ENCODE measurements at places on chromosomes 13 and 19.

- H3K4me3 ChIP-seq, result peak overlapping the region; percentile 95
- peak overlapping the region; percentile 96 for H3K27ac ChIP-seq
- peaks cover 39% of the 10 kb centered on the region for H3K4me1 ChIP-seq
- H3K27me3 ChIP-seq, result peaks cover 6% of the 10 kb centered on the region
Measured at GRCh38 chr19:2478278-2478755, 2.4 kb downstream of the GADD45B start.

DNA sequence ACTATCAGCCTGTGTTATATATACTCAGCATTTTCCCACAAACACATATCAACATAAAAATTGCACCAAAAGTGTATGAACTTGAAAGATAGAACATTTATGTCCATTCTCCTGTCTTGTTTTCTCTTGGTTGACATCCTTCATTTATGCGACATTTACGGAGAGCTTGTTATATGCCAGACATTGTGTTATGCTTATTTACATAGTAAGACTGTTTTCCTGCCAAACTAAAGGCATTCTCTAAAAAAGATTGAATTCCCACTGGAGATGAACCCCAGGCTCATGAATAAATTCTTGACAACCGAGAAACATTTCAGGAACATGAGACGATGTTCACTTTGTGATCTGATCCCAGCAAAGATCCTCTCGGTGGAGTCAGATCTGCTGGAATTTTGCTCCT lies 131.0 kb downstream of the RAP2A start:
- no peak for DNase-seq
- H3K36me3 ChIP-seq, result no peaks in the 10 kb centered on the region
- H3K4me3 ChIP-seq, result no peak overlapping the region
- H3K27me3 ChIP-seq, result peaks cover 20% of the 10 kb centered on the region
- H3K27ac ChIP-seq, result no peak overlapping the region

DNA sequence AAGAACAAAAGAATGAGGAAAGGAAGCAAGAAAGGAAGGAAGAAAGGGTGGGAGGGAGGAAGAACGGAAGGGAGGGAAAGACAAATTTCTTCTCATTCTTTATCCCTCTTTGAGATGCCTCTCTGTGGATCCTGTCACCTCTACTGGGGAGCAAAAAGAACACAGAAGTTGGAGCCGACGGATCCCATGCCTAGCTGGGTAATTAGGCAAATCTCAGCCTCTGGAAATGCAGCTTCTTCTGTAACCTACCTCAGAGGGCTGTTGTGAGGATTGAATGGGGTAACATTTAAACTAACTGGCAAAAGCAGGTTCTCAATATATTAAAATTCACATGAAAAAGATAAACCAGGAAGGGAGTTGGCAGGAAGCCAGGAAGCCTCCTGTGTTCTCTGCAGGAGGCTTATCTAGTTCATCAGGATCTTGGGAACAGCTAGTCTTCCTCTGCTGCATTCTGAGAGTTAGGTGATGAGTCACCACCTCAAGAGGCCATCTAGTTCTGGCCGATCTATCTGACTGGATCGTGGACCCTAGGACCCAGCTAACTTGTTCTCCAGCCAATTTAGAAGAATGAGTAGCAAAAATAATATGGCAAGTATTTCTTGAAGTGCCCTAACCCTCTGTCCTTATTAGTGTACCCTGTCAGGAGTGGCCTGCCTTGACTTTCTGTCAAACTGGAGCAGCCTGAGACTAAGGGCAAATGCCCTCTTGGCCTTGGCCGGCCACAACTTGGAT lies 15.2 kb upstream of the CPB2 start:
- no peaks in the 10 kb centered on the region for H3K36me3 ChIP-seq
- DNase-seq, result no peak

- no peak overlapping the region for H3K4me3 ChIP-seq
- peaks cover 21% of the 10 kb centered on the region for H3K36me3 ChIP-seq
- H3K4me1 ChIP-seq, result peaks cover 15% of the 10 kb centered on the region
- no peak for DNase-seq
- no peaks in the 10 kb centered on the region for H3K27me3 ChIP-seq
- H3K27ac ChIP-seq, result no peak overlapping the region
Measured at GRCh38 chr13:102816708-102817107, 17.8 kb downstream of the BIVM start.

DNA sequence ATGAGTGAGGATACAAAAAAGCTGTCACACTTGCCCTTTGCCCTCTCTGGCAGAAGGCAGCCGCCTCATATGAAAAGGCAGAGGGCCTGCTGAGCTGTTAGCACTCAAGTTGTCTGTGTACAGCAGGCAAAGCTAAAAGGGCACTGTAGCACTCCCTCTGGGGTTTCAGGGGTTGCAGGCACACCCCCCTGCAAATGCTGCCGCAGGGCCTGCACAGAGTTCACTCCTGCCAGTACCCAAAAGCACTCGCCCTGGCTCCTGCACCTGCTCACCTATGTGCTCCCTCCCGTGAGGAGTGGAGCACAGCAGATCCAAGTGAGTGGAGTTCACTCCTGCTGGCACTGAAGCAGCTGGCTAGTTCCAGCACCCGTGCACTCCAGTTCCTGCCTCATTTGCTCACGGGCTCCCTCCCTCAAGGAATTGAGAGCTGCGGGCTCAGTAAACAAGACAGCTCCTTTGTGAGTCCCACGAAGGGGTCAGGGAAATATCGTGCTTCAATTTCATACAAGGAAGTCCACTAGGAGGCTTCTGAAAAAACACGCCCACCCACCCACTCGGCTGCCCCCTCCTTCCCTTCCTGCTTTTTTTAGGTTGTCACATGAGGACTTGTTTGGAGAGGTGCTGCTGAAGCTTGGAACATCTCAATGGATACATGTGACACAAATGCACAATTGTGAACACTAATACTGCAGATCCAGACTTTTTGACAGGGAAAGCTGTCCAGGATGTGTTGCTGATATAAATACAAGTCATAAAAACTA lies 9.9 kb upstream of the RCBTB2 start:
- DNase-seq, result no peak
- H3K27me3 ChIP-seq, result peaks cover 9% of the 10 kb centered on the region
- H3K4me1 ChIP-seq, result peaks cover 3% of the 10 kb centered on the region
- no peaks in the 10 kb centered on the region for H3K36me3 ChIP-seq
- no peak overlapping the region for H3K4me3 ChIP-seq
- no peak overlapping the region for H3K27ac ChIP-seq

- H3K4me1 ChIP-seq, result peaks cover 5% of the 10 kb centered on the region
- H3K27me3 ChIP-seq, result no peaks in the 10 kb centered on the region
- H3K36me3 ChIP-seq, result peaks cover 22% of the 10 kb centered on the region
- DNase-seq, result no peak
Measured at GRCh38 chr13:113216254-113217048, 7.0 kb downstream of the CUL4A start.

DNA sequence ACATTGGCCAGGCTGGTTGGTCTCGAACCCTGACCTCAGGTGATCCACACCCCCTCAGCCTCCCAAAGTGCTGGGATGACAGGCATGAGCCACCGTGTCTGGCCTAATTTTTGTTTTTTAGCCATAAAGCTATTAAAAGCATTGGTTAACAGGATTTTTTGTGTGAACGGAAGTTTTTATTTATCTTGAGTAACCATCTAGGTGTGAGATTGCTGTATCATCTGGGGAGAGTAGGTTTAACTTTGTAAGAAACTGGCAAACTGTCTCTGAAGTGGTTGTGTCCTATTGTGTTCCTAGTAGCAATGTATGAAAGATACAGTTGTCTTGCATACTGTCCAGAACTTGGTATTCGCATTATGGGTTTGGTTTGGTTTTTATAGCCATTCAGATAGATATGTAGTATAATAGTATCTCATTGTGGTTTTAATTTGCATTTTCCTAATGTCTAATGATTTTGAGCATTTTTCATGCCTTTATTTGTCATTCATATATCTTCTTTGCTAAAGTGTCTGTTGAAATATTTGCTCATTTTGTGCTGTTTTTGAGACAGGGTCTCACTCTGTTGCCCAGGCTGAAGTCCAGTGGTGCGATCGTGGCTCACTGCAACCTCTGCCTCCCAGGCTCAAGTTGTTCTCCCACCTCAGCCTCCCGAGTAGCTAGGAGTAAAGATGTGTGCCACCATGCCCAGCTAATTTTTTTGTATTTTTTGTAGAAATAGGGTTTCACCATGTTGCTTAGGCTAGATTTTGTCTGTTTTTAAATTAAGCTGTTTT lies 13.5 kb upstream of the PLEKHF1 start:
- DNase-seq, result no peak
- no peaks in the 10 kb centered on the region for H3K36me3 ChIP-seq
- H3K27ac ChIP-seq, result no peak overlapping the region
- H3K27me3 ChIP-seq, result peaks cover 2% of the 10 kb centered on the region

- peak; percentile 18 for DNase-seq
- peaks cover 10% of the 10 kb centered on the region for H3K4me1 ChIP-seq
- no peak overlapping the region for H3K4me3 ChIP-seq
- peaks cover 9% of the 10 kb centered on the region for H3K27me3 ChIP-seq
- peak overlapping the region; percentile 22 for H3K27ac ChIP-seq
Measured at GRCh38 chr19:49231389-49231788, 73.8 kb downstream of the TRPM4 start.

GRCh38 chr19:5057860-5058259 lies 88.9 kb downstream of the KDM4B start:
- peaks cover 16% of the 10 kb centered on the region for H3K36me3 ChIP-seq
- no peak overlapping the region for H3K27ac ChIP-seq
- no peak overlapping the region for H3K4me3 ChIP-seq
- H3K4me1 ChIP-seq, result no peaks in the 10 kb centered on the region
- H3K27me3 ChIP-seq, result no peaks in the 10 kb centered on the region

- no peak overlapping the region for H3K27ac ChIP-seq
- no peaks in the 10 kb centered on the region for H3K27me3 ChIP-seq
- H3K4me1 ChIP-seq, result no peaks in the 10 kb centered on the region
- no peaks in the 10 kb centered on the region for H3K36me3 ChIP-seq
- H3K4me3 ChIP-seq, result no peak overlapping the region
Measured at GRCh38 chr13:60970736-60971135, 444.9 kb downstream of the PCDH20 start.

GRCh38 chr13:110528911-110529310 lies 32.6 kb downstream of the RAB20 start:
- peaks cover 2% of the 10 kb centered on the region for H3K27me3 ChIP-seq
- no peak for DNase-seq
- H3K36me3 ChIP-seq, result no peaks in the 10 kb centered on the region
- H3K27ac ChIP-seq, result no peak overlapping the region
- no peak overlapping the region for H3K4me3 ChIP-seq

- no peak overlapping the region for H3K4me3 ChIP-seq
- no peak for DNase-seq
- no peaks in the 10 kb centered on the region for H3K27me3 ChIP-seq
- H3K4me1 ChIP-seq, result no peaks in the 10 kb centered on the region
- no peaks in the 10 kb centered on the region for H3K36me3 ChIP-seq
- no peak overlapping the region for H3K27ac ChIP-seq
Measured at GRCh38 chr19:46802152-46802551, 13.8 kb upstream of the SLC1A5 start.

GRCh38 chr19:1211494-1212234 lies 6.1 kb downstream of the STK11 start:
- peaks cover 16% of the 10 kb centered on the region for H3K36me3 ChIP-seq
- H3K4me1 ChIP-seq, result peaks cover 33% of the 10 kb centered on the region

All from activated naive CD8-positive, alpha-beta T cell treated with anti-CD3 and anti-CD28 coated beads, Interleukin-2, amount 50 U/mL, for 24 hours (primary cell).